ENCODE measurements at places on chromosomes 4 and X.

DNA sequence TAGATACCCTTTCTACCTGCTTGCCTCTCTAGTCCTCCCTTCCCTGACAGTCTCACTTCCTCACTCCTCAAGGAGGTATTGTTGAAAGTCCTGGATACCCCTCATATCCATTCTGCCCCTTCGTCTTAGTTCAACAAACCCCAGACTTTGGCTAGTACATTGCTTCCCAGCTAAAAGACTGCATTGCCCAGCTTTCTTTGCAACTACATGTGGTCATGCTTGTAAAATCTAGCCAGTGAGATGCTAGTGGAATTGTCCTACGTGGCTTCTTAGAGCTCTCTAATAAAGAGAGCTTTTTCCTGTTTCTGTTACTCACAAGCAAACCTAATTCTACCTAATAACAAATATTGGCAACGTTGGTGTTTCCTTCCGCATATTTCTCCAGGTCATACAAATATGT is 237.9 kb upstream of the PSAPL1 start:
- DNase-seq: no peak

GRCh38 chr4:88211473-88212252 is 53.2 kb upstream of the ABCG2 start:
- DNase-seq: peak; percentile 59

- no peak for DNase-seq
These were observed 72.2 kb upstream of the PUDP start for GRCh38 chrX:7220121-7220520.

DNA sequence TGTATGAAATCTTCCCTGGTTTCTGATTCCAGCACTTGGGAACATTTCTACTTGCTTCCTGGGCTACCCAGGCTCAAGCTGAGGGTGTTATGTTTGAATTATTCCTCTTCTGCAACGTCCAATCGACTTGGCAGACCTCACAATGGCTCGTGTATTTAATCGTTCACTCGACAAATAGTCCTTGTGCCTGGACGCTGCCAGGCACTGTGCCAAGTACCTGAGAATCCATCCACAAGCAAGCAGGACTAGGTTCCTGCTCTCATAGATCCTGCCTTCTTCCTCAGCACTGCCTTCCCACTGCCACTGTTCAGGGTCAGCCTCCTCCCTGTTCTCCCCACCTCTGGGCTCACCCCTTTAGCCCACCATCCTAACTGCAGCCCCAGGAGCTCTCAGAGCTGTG is 113.3 kb downstream of the EFNB1 start:
- no peak for DNase-seq

- peak; percentile 75 for DNase-seq
These were observed 51.3 kb upstream of the NFKB1 start for GRCh38 chr4:102449751-102450352.

- peak; percentile 50 for DNase-seq
These were observed 886 bp upstream of the NDST3 start for GRCh38 chr4:118033148-118034052.

DNA sequence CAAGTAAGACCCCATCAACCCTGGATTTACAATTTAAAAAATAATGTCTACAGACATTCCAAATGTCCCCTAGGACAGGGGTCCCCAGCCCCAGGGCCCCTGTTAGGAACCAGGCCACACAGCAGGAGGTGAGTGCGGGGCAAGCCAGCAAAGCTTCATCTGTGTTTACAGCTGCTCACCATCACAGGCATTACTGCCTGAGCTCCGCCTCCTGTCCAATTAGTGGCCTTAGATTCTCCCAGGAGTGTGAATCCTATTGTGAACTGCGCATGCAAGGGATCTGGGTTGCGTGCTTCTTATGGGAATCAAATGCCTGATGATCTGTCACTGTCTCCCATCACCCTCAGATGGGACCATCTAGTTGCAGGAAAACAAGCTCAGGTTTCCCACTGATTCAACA is 146.1 kb downstream of the ATP10D start:
- DNase-seq: no peak

GRCh38 chr4:83865417-83866150 is 329.7 kb downstream of the GPAT3 start:
- DNase-seq: no peak

DNA sequence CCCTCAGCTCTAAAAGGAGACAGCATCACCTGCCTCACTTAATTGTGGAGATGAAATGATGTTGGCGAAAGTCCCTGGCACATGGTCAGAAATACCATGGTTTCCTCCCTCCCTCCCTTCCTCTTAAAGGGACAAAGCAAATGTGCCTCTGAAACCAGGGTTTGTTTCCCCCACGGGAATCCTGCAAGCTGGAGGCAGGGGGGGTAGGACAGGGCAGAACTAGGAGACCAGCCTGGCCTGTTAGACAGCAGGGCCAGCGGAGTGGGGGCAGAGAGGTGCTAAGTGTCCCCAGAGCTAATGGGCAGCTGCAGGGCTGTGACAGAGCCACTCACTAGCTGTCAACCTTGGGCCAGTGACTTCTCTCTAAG is 5.7 kb downstream of the RTL5 start:
- DNase-seq: peak; percentile 35

- DNase-seq: no peak
These were observed 149.5 kb downstream of the CCNG2 start for GRCh38 chr4:77306496-77306895.

- DNase-seq: no peak
These were observed 20.9 kb downstream of the RGS12 start for GRCh38 chr4:3313556-3314228.

DNA sequence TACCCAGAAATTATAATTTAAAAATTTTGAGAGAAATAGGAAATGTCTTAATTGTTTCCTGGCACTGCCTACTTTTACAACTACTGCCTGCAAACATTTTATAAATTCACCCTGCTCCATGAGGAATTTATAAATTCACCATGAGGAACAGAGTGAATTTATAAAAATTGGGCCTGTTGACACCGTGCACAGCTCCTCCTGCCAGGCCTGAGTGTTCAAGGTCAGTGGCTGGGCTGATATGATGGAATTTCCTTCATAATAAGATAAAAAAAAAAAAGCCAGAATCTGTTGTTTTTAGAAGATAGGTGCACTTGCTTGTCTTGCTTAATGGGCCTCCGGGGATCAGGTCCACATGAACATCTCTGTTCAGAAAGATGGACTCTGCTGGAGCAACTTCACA is 151.7 kb upstream of the RASGEF1B start:
- no peak for DNase-seq

- DNase-seq: no peak
These were observed 4.8 kb downstream of the SLC16A2 start for GRCh38 chrX:74426071-74426470.

DNA sequence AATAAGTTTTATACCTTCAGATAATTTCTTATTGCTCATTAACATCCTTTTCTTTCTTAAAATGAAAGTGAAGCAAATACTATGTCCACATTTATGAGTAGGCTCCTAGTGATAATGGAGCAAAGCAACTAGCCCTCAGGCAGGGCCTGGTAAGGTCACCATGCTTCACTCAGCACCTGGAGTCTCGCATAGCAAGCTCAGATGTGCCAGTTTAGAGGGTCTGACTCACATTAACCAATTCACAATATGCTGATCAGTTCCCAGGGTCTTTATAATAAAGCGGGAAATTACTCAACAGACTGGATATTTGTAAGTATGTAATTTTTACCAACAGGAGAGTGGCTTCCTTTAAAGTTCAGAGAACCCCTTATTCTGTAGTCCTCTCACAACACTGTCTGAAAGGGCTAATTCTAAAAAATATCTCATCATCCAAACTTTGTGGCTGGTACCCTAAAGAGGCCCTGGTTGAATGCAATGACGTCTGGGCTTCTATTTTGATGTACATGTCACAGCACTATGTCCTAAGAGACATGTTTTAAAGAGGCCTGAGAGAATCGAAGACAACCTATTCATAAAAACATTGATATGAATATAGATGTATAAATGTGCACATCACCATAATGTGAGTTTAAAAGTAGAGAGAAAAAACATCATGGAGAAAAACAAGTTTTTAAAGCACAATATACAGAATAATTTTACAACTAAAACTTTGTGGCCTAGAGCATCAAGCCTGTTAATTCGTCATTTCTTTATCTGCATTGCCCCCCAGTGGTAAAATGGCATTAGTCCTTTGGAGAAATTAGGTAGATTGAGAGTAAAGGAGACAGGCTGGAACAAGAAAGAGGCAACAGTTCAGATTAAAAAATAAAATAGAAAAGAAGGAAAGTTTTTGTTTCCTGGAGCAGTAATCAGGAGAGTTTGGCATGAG is 44.3 kb downstream of the IL21 start:
- DNase-seq: peak; percentile 67

DNA sequence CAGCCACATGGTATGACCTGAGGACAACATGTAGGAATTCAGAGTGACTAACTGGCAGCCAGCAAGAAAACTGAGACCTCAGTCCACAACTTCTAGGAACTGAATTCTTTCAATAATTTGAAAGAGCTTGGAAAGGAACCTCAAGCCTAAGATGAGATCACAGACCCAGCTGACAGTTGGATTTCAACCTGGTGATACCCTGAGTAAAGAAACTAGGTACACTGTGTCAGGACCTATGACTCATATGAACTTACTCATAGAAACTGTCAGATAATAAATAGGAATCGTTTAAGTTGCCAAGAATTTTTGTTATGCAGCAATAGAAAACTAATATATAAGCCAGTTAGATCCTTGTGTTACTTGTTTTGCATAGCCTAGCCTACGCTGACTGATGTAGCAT is 102.4 kb upstream of the DCAF12L1 start:
- no peak for DNase-seq

DNA sequence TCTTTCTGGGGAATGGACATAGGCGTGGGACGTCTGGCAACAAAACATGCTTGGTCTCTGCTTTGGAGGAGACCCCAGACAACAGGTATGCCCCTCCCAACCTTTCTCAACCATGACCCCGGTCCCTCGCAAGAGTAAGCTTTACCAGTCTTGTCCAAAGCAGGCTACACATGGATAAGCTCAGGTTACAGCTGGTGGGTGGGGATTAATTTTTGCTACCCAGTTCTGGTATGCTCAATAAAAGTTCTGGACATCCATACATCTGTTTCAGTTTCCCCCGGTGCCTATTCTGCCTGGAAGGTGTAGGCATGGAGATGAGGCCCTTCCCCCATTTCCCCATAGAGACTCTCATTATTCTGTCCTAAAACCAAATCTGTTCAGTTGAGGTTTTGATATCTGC is 54.5 kb upstream of the NOCT start:
- DNase-seq: no peak

- DNase-seq: no peak
These were observed 76.5 kb downstream of the RELL1 start for GRCh38 chr4:37609626-37610025.

DNA sequence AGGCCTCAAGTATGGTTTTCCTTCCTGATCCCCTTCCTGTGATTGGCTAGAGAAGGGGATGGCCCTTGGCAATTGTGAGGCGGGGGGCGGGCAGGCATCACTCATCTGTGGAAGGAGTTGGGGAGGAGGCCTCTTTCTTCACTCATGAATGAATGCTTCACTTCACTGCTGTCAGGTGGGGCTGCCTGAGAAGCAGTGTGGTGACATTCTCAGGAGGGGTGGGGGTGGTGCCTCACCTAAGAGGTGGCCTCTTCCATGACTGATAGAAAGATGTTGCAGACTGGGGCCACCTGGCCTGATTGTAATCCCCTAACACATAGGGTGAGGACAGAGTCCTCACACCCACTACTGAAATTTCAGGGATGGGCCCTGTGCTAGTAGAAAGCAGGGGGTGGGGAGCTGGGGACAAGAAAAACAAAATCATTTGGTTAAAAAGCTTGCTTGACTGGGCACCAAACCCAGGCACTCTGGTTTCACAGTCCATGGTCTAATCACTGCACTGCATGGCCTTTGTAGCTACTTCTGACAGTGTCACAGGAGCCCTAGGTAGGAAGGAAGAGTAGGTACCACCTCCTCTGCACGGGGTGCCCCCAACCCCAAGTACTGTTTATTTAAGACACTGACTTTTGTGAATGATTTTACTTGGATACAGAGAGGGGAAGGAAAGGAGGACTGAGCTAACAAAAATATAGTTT is 5.6 kb upstream of the HOPX start:
- DNase-seq: no peak

GRCh38 chr4:172152284-172152683 is 339.1 kb downstream of the GALNTL6 start:
- no peak for DNase-seq

DNA sequence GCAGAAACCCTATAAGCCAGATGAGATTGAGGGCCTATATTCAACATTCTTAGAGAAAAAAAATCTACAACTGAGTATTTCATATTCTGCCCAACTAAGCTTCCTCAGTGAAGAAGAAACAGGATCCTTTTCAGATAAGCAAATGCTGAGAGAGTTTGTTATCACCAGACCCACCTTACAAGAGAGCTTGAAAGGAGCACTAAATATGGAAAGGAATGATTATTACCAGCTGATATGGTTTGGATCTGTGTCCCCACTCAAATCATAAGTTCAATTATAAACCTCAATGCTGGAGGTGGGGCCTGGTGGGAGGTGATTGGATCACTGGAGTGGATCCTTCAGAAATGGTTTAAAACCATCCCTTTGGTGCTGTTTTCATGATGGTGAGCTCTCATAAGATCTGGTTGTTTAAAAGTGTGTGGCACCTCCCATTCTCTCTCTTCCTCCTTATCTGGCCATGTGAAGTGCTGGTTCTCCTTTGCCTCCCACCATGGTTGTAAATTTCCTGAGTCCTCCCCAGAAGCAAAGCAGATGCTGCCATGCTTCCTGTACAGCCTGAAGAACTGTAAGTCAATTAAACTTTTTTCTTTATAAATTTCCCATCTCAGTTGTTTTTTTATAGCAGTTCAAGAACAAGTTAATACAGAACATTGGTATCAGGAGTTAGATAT is 144.2 kb downstream of the MSN start:
- DNase-seq: no peak

GRCh38 chrX:431056-431455 is 44.3 kb upstream of the PPP2R3B start:
- DNase-seq: no peak

DNA sequence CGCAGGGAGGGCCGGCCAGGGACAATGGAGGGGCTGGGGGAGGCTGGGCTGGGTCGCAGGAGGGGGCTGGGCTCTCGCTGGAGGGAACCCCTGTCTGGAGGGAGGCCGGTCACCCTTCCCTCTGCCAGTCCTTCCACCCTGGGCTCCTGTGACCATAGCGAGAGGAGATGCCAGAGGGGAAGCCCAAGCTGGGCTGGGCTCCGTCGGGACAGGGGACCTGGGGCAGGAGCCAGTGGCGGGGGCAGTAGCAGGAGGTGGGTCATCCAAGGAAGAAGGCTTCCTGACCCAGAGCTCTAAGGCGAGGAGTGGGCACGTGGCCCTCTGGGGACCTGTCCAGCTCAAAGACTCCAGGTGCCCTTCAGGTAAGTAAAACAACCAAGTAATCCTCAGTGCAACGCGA is 16.9 kb downstream of the CTAG1B start:
- no peak for DNase-seq

- DNase-seq: no peak
These were observed 13.9 kb upstream of the RHOH start for GRCh38 chr4:40182954-40183353.

DNA sequence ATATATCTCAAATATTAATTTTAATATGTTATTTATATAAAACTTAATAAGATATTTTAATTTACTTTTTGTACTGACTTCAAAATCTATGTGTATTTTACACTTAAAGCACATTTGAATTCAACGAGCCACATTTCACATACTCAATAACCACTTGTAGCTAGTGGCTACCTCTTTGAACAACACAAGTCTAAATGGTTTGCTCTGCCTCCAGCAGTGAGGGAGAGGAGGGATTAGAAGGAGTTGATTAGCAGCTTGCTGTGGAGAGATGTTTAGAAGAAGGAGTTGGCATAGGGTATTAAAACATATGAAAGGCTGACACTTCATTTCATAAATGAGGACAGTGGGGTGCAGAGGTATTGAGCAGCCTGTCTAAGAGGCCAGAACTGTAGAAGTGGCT is 124.0 kb downstream of the ARHGAP24 start:
- DNase-seq: peak; percentile 3

GRCh38 chrX:154478728-154479622 is at the start of gene LAGE3:
Gene LAGE3, minus strand, starts transcription at chrX:154479281. Its CDS starts 366 bp downstream, at chrX:154478915.
- DNase-seq: peak; percentile 94
